IPS-NIHi11 (cell line): ENCODE measurements at places on chromosomes 7 and 10.
A peak's percentile ranks its signal among the peaks of the same experiment; 100 is the strongest.

GRCh38 chr10:100482181-100482833, 19.5 kb downstream of the WNT8B start:
- peak; percentile 84 for DNase-seq

DNA sequence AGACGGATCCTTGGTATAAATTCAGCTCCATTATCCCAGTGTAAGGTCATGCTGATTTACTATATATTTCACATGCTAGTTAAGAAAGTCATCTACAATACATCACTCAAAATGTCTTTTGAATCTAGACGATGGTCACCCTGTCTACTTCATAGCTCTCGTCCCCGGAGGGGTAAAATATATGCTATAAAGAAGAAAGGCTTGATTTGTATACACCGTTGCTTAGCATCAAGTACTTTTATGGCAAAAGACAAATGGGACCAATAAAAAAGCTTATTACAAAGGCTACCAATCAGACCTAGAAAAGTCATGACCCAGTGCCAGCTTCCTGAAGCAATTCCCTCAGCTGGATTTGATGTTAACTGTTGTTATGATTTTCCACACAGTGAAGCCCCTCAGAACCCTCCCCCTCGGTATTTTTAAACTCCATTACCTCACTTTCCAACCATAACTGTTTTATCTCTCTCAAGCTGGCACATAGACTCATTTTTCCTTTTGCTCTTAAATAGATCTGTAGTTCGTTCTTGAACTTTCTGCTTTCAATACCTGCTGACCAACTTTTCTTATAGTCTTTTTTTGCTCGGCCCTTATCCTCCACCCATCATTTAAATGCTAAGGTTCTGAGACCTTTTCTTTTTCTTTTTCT, 104.9 kb downstream of the DOCK4 start:
- DNase-seq, result no peak

DNA sequence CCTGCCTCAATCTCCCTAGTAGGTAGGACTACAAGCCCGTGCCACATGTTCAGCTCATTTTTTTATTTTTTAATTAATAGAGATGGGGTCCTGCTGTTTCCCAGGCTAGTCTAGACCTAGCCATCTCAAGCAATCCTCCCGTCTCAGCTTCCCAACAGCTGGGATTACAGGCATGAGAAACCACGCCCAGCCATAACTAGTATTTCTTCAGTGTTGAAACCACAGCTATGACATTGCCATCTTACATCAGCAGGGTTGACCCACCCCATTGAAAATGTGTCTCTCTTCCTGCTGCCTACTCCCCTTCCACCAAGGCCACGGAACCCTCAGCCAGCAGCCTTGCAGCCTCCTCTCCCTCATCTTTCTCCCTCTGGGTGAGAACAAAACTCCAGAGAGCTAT, 62.1 kb upstream of the ZNF746 start:
- no peak for DNase-seq

DNA sequence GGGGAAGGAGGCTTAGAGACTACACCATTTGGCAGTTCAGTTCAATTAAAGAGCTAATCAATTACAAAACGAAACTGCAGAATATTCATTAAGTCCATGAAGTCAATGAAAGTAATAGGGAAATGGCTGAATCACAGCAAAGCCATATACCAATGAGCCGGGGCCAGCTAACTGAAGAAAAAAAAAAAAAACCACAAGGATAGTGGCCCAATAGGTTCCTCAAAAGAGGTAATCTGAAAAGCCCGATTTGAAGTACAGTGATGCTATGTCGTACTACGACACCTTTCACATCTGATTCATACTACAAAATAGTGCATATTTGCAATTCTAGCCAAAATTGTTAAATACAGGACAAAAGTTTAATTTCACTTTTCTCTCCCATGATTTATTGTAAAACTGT, 2.5 kb downstream of the ARHGAP12 start:
- DNase-seq, result no peak

DNA sequence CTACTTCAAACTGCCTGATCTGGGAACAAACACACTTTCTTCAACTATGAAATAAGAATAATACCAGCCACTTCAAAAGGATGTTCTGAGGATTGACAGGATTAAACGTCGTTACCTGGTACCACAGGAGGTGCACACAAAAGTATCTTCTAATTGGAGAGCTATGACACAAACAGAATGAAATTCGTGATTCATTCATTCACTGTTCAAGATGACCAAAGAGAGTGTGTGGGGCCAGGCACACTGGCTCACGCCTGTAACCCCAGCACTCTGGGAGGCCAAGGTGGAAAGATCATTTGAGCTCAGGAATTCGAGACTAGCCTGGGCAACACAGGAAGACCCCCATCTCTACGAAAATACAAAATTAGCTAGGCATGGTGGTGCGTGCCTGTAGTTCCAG, 50.9 kb downstream of the SFMBT2 start:
- no peak for DNase-seq

DNA sequence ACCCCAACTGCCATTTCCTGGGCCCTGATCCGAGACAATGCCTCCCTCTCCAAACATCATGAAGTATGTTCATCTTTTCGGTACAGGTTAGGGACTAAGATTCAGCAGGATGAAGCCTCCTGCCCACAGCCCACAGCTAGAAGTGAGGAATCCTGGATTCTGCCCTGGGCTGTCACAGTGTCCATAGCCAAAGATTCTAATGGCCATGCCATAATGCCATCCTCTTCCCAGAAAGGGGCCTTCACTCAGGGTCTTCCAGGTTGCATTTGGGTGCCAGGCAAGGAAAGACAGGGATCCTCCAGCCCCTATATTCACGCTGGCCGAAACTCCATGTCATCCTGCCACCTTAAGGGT, 15.7 kb upstream of the ZMIZ1 start:
- DNase-seq, result no peak

DNA sequence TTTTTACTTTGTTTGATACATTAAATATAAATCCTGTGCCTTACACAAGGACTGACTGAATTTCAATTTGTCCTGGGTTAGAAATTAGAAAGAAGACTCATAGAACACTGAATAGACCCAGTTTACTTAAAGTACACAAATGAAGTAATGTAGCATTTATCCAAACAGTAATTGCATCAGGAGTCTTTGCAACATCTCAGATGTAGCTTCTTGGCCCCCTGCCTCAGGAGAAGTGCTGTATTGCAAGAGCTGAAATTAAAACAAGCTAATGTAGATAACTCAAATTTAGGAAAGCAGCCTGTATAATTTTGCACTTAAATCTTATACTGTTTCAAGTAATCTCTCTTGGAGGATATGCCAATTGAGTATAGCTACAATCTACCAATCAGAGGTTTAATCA, 54.3 kb upstream of the KCND2 start:
- DNase-seq, result no peak

GRCh38 chr10:78805176-78805575, 263.6 kb upstream of the ZMIZ1 start:
- DNase-seq, result no peak

- DNase-seq, result no peak
These were observed 44.9 kb downstream of the CCDC71L start for GRCh38 chr7:106615808-106616707.

- DNase-seq, result no peak
These were observed 290.5 kb downstream of the USP6NL start for GRCh38 chr10:11320809-11321520.

DNA sequence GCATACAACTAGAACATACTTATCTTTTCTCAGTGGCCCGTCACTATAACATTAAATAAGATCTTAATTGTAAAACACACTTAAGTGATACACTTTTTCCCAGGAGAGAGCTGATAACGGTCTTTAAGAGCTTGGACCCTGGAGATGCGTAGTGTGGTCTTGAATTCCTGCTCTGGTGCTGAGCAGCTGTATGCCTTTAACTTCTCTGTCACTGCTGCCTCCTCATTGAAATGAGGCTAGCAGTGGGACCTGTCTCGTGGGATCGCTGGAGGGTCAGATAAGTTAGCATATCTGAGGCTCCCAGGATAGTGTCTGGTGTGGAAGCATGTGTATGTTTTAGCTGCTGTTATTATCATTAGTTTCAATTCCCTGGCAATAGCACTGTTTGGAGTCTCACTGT, 194.9 kb downstream of the SDK1 start:
- no peak for DNase-seq

GRCh38 chr10:62653254-62653653, 151.3 kb upstream of the ADO start:
- DNase-seq, result no peak

DNA sequence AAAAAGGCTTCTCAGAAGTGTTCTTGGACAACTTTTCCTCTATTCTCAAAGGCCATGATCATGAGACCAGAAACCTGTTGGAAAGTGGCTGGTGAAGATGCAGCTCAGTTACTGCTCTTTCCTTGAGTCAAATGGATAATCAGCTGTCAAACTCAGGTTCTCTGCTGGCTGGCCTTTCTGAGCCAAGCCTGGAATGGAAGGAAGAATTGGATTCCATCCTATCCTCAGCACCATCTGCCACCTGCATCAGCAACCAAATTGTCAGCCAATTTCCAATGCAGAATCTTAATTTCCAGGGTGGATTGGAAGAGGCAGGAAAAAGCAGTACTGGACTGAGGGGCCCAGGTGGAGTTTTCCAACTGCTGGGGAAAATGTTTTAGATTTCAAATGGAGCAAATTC, 631.7 kb downstream of the KCNMA1 start:
- no peak for DNase-seq

GRCh38 chr7:44846816-44847508, 925 bp downstream of the H2AZ2 start:
- no peak for DNase-seq

DNA sequence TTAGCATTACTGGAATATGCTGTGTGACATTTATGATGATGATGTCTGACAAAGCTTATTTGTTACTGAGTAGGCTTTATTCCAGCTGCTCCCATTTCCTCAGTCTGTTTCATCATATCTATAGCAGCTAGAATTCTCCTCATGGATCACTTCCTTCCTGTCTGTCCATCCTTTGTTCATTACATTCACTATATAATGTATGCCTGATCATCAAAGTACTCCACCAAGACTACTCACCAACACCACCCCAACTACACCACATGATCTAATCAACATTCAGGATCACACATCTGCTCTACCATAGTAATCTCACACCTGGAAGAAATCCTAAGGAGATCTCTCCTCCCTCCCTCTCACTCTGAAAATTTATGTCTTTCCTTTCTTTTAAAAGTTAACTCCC, 61.3 kb downstream of the APBB1IP start:
- DNase-seq, result no peak

GRCh38 chr7:33744293-33745075, 160.9 kb upstream of the BMPER start:
- DNase-seq, result peak; percentile 66

- no peak for DNase-seq
These were observed 592.5 kb downstream of the ARL4A start for GRCh38 chr7:13279854-13280435.

GRCh38 chr10:14389981-14390590, 59.4 kb upstream of the FRMD4A start:
- DNase-seq, result no peak

- DNase-seq, result no peak
These were observed 49.8 kb upstream of the AKR1E2 start for GRCh38 chr10:4776234-4776638.

DNA sequence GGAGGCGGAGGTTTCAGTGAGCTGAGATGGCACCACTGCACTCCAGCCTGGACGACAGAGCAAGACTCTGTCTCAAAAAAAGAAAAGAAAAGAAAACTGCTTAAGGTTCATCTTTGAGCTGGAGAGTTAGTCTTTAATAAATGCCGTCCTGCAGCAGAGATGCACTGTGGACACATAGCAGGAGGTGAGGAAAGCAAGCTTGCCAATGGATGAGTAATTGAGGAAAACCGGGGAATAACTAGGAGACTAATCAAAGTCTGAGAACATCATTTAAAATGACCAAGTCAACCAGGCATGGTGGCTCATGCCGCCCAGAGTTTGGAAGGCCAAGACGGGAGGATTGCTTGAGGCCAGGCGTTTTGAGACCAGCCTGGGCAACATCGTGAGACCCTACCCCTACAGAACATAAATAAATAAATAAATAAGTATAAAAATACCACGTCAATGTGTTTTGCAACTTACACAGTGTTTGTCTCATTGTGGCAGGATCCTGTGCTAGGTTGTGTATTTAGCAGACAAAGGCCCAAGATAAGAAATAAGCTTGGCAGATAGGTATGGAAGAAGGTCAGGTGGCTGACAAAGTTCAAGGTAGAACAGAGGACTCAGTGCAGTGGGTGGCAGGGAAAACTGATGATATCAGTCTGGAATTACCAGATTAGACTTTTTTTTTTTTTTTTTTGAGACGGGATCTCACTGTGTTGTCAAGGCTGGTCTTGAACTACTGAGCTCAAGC, 115.7 kb upstream of the KMT2C start:
- no peak for DNase-seq

GRCh38 chr10:133031541-133032125, 56.1 kb upstream of the ADGRA1 start:
- DNase-seq, result no peak

DNA sequence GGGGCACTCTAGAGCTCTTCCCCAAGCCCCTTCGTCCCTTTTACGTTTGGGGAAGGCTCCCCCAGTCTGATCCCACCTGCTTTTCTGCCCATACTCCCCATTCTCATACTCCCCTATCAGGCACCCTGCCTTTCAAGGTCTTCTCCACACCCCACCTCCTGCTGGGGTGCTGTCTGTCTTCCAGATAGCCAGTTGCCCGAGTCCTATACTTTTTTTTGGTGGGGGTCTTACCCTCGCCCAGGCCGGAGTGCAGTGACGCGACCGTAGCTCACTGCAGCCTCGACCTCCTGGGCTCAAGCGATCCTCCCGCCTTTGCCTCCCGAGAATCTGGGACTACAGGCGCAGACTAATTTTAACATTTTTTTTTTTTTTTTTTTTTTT, 775 bp upstream of the ABHD11 start:
- DNase-seq, result no peak

GRCh38 chr7:36456548-36456947, 66.9 kb downstream of the ANLN start:
- DNase-seq, result no peak

DNA sequence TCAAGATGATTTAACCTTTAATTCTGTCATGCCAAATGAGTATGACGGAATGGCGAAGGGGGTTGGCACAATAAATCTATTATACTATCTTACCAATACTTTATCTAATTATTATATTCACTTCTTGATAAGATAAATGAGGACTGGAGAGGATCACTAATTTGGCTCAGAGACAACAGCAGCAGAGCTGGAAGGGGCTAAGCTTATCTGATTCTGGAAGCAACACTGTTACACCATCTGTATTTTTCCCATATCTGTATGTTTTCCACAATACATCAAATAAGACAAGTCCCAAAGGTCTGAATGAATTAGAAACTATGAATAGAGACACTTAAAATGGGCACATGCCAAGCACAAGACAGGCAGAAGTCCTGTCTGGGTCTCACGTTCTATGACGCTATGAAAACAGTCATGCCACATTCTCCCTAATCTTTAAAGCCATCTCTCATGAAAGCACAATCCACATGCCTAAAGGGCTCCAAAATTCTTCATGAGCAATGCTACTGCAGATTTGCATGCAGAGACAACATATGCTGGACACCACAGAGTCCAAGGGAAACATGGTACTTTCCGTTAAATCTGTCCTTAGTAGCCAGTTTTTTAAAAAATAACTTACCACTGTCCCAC, 88.3 kb downstream of the SLC25A13 start:
- no peak for DNase-seq

- no peak for DNase-seq
These were observed 162.1 kb downstream of the PLCE1 start for GRCh38 chr10:94155722-94156271.
